ENCODE measurements at places on chromosomes 13 and 19.

- DNase-seq = no peak
Observed at GRCh38 chr13:70523622-70524021, 415.4 kb upstream of the KLHL1 start.

DNA sequence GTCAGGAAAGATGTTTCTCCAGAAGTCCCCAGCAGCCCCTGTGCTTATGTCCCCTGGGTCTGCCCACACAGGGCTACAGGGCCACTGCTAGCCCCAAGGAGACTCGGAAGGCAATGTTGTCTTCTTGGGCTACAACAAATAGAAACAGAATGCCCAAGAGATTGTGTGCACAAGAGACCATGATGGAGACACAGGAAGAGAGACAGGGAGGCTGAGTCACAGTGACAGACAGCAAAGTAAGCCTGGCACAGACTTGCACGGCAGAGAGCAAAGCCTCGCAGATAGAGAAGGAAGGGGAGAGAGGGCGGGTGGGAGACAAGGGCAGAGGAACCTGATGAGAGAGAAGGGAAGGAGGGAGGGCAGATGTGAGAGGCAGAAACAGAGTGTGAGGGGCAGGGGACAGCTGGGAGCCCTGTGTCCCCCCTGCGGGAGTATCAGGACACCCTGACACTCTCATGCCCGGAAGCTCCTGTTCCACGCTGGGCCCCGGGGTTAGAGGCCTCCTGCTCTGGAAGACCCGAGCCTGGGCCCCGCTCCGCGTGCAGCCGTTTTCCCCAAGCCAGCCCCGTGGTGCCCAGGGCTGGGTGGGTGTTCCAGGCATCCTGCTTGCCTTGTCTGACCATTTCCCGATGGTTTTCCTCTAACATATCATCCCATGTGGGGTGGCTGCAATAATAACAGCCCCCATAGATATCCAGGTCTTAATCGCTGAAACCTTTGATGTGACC lies 2.7 kb upstream of the PLA2G4C start:
- no peak for DNase-seq

- no peak for DNase-seq
Observed at GRCh38 chr13:87671753-87672605, 808 bp downstream of the SLITRK5 start.

DNA sequence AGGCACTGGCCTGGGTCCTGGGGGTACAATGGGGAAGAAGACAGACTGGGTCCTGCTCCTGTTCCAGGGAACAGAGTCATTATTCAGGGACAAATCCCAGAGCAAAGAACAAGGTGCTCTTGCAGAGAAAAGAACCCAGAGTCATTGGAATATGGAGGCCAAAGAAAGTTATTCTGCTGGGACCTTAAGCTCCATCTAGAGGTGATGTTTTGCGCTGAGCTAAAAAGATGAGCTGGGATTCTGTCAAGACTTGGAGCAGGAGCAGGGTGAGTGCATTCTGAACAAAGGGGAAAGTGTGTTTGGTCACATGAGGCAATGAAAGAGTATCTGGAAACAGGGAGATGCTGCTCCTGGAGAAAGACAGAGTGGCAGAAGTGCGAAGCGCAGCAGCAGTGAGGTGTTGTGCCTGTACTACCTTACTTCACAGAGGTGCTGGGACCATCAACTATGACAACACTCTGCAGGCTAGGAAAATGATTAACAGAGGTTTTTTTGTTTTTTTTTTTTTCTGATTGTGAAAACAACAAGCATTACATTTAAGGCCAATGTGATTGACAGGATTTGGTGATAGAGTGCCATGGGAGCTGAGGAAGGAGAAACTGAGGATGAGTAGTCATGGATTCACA lies 95.3 kb upstream of the TNFSF11 start:
- DNase-seq = no peak

GRCh38 chr19:36898422-36898821 lies 17.7 kb downstream of the ZNF829 start:
- no peak for DNase-seq

DNA sequence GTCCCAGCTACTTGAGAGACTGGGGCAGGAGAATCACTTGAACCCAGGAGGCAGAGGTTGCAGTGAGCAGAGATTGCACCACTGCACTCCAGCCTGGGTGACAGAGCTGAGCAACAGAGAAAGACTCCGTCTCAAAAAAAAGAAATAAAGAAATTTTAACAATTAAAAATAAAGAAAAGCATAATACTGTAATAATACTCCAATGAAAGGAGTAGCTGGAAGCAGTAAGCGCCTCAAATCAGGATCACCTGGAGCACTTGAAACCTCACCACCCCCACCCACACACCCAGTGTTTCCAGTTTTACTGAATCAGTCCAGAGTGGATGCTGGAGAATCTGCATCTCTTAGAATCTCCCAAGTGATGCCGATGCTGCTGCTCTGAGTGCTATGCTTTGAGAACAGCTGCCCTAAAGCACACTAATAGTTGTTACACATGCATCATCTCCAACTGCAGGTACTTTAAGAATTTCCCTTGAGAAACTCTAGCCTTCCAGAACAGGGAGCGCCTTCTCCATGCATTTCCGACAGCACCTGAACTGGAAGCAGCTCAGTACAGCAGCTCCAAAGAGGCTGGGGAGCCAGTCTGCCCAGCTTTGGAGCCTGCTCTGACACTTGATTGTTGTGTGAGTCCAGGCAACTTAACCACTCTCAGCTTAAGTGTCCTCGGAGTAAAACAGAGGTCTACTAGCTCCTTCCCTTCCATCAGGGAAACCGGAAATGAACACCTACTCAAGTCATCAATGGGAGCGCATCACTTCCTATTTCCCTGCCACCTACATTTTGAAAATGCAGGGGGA lies 2.9 kb downstream of the ABCC4 start:
- DNase-seq = no peak

DNA sequence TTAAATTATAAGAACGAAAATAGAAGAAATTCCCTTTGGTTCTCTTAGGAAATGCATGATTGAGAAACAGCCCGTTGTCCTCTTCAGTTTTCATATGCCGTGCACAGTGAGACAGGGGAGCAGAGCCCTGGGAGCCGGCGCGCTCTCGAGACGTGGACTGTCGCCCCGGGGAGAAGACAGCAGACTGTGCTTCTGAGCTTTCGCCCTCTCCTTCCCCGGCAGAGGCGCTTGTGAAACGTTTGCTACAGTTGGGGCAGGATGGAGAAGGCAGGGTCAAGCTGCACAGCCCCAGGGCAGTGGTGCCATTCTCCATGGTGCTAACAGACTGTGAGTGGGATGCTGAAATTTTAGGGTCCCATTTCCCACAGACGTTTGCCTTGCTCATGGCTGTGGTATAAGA lies 192.2 kb upstream of the KL start:
- DNase-seq = no peak

DNA sequence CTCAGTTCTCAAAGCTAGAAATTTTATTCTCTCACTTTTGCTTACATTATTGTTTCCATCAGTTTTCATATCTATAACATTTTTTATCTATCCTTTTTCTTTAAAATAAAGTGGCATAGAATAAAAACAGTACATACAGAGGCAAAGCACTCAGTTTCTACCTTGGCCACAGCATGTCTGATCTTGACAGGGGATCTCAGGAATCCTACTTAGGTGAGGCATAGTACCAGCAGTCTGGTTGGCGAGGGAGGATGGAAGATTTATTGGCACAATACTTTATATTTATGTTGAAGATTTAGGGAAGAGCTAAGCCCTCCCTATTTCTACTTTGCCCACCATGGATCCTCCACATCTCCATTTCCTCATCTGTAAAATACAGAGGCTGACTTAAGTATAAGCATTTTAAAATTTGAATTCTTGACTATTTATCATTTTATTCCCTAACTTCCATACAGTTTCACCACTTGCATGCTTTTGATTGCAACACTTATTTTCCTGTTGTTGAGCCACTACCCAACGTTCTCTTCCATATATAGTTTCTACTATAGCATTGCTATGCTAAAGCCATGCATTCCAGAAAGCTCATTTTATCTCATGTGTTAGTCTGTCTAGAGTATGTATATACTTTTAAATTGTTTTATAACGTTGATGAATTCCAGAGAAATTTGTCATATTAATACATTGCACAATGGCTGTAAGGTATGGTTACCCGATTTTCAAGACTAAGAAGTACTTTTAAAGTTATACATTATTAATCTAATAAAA lies 506.7 kb downstream of the KCTD12 start:
- DNase-seq = no peak

- DNase-seq = no peak
Observed at GRCh38 chr13:35164324-35164932, 222.4 kb downstream of the NBEA start.

DNA sequence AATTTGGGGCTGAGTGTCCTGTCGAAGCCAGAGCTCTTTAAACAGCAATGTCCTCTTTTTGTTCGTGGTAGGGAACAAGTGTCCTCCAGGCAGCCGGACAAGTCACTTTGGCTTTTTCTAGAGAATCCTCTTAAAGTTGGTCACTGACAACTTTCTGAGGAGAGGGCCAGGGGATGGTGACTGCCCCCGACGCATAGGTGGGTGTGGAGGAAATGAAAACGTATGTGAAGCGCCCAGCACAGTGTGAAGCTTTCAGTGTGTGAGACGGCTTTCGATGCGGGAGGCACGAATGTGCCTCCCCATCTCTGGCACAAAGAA lies 45.8 kb upstream of the ZNF536 start:
- DNase-seq = no peak
